ENCODE measurements at places on chromosomes 1 and 21.

DNA sequence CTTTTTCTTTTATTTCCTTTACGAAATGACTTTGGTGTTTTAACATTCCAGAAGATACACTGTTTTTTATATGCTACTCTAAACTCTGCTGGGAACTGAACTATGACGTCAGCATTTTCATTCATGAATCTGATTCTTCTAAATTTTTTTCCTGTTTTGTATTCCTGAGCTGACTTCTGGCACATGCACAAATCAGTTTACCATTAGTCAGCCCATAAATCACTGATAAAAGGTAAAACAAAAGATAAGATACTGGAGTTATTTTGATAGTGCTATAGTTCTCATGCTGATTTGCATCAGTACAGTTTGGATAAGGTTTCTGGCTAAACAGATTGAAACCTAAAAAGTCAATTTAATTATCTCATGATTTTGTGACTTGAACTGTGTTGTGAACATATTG lies 10.4 kb downstream of the CAMTA1 start:
- DNase-seq, result no peak

GRCh38 chr1:115676498-115677181 lies 34.9 kb downstream of the VANGL1 start:
- peak; percentile 87 for DNase-seq

DNA sequence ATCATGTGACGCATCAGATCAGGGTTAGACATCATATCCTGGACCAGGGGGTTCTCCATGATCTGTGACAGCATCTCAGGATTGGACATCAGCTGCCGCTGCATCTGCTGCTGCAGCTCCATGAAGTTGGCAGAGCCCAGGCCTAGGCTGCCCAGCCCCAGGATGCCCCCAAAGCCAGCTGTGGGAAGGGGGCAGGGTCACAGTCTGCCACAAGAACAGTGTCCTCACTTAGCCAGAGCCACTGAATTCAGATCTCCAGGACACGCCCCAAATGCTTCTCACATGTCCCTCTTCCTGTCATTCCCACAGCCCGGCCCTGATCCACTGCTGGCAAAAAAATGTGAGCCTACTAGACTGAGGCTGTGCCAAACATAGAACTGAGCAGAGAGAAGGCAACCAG lies 3.2 kb downstream of the UBQLN4 start:
- DNase-seq, result no peak

DNA sequence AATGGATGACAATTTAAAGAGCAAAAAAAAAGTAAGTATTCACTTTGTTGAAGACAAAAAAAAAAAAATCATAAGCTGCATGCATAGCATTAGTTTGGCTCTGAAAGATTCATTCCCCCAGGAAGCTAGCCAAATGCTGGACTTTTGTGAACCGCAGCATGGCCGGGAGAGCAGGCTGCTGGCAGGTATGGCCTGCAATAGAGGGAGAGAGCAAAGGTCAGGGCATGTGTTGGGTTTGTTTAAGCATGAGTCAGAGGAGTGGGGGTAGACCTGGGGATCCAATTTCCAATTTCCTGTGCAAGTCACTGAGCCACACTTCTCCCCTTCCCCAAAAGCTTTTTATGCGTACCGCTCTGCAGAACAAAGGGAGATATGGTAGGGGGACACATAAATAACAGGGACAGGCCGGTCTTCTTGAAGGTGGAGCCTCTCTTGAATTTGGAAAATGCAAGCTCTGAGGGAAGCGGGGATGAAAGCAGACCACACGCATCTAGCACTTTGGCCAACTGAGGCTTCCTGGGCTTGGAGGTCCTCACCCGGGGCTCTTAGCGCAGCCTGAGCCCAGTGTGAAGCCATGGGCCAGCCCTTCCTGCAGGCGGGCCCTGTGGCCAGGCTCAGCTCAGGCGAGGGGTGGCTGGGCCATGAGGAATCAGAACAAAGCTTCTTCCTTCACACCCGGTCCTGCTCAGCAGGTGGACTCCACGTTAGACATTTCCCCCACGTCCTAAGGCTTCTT lies 171.1 kb downstream of the TOMM20 start:
- no peak for DNase-seq

DNA sequence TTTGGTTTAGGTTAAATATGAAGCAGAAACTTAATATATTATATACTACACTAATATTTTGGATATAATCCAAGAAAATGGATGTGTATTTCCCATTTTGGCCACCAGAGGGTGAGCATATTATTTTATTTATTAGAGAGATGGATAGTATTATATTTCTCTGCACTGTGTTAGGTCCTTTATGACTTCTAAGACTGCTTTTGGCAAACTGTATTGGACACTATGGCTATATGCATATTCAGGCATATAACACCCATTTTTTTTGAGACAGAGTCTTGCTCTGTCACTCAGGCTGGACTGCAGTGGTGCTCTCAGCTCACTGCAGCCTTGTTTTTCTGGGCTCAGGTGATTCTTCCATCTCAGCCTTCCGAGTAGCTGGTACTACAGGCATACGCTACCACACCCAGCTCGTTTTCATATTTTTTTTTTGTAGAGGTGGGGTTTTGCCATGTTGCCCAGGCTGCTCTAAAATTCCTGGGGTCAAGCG lies 17.8 kb upstream of the PGM1 start:
- no peak for DNase-seq

DNA sequence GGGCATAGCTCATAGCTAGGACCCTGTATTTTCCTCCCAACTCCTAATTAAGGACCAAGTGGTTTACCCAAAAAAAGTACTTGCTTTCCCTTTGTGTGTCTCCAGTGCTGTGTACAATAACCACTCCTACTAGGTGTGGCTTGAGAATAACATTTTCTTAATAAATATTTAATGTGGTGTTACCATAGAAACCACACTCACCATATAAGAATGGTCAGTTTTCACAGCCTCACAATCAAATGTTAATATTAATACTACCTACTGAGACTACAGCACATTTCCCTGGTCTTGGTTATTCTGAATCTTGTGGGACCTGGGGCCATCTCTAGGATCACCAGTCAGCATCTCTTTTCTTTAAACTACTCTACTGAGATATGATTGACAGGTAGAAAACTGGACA lies 83.5 kb upstream of the BCAR3 start:
- no peak for DNase-seq

DNA sequence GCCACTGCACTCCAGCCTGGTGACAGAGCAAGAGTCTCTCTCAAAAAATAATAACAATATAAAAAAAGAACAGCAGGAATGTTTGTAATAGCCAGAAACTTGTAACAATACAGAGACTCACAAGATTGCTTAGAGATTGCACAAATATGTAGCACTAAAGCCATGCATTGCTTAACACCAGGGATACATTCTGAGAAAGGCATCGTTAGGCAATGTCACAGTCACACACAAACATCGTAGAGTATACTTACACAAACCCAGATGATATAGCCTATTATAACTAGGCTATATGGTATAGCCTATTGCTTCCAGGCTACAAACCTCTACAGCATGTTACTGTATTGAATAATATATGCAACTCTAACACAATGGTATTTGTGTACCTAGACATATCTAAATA lies 45.3 kb downstream of the GPATCH2 start:
- DNase-seq, result no peak

DNA sequence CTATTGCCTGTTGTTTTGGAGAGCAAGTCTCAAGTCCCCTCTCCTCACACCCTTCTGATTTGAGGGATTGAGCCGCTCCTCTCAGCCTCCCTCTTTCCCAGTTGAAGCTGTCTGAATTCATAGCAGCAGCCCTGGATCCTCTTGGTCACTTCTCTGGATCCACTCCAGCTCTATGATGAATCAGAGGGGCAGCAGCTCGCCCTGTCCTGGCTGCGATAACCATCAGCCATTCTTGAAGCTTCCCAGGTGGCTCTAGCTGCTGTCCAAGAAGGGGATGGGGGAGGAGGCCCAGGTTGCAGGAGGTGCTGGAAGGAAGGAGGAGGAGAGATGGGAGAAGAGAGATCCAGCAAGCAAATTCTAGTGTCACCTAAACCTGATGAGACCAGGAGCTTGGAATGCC lies 31.3 kb downstream of the WNT4 start:
- DNase-seq, result no peak

GRCh38 chr1:65527707-65528503 lies 107.4 kb downstream of the LEPR start:
- no peak for DNase-seq

DNA sequence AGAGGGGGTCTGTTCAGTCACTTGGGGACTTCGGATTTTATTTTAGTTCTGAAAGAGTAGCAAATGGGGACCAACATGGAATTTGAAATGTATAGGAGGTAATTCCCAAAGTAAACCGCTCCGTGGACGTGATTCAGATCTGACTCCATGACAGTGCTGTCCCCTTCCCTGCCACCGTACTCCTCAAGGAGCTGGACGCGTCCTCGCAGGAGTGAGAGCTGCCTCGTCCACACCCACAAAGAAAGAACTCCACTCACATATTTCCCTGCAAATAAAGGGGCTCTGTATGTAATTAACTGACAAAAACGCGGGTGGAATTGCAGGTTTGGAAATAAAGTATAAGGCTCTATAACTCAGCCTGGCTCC lies 183.6 kb downstream of the ETS2 start:
- DNase-seq, result no peak

GRCh38 chr1:186783193-186783592 lies 45.6 kb upstream of the PLA2G4A start:
- no peak for DNase-seq

DNA sequence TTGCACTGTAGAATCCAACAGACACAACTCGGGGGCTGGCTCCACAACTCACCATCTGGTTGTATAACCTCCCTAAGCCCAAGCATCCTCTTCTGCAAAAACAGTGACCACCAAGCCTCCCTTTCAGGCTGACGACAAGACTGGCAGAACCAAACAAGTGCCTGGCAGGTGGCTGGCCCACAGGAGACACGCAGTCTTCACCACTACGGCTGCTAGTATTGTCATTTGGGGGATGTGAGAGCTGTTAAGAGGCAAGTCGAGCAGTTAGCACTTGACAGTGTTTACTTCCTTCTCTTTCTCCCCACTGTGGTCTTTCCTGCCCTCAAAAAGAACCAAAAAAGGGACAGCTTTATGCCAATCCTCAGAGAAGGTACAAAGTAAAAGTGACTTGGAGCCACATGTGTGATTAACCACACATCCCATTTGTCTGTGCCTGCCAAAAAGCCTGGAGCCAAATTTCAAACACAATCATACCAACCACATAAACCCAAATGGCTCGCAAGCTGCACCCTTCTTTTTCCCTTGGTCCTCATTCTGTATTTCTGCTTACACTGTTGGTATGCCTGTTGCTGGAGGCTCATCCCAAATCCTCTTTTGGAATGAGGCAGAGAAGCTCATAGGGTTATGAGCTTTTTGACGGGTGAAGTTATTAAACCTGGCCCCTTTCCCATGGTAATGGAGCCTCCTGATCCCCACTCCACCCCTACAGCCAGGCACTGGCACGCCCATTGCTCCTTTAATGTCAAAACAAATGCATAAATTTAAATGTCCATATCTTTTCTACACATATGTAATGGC lies 94.1 kb downstream of the TGFBR3 start:
- DNase-seq, result no peak

GRCh38 chr1:110916669-110917306 lies 43.8 kb downstream of the CD53 start:
- no peak for DNase-seq

DNA sequence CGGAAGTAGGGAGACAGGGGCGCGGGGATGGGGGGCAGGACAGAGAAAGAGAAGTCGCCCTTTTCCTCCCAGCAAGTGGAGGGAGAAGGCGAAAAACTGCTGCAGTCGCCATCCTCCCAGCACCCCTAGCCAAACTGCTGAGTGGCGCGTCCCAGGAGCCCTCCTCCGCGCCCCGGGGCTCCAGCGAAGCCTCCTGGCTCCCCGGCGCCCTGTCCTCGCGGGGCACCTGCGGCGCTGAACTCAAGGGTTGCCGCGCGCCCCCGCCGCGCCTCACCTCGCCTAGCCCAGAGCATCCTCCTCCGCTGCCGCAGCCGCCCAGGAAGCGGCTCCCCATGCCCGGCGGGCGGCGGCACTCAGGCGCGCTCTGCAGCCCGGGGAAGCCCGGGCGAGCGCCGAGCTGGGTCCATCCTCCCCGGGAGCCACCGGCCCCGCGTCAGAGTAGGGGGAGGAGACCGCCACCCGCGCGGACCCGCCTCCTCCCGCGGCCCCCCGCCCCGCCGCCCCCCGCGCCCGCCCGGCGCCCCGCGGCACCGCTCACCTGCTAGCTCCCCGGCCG lies at the start of gene DAB1:
Gene DAB1, minus strand, starts transcription at position 405 of the 556 bp plus-strand sequence. CDS start 133,030 bp downstream, outside the sequence.
- DNase-seq, result no peak

DNA sequence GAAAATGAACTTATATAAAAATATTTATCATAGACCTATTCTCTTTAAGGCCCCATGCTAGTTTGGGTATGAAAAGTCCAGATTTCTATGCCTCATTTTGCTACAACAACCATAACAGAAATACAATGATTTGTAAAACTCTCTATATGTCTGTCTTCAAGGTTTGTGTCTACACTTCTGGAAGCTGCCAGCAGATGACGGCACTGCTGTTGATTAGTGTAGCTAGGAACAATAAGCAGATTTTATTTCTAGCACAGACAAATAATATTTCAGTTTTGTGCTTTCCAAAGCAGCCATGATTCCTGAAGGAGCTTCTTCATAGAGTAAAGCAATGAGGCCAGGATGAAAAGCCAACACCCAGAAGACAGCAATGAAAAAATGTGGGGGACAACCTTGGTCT lies 779.6 kb upstream of the ADGRL2 start:
- DNase-seq, result no peak

- no peak for DNase-seq
Observed at GRCh38 chr1:216224233-216224632, 199.0 kb downstream of the USH2A start.

GRCh38 chr1:201310251-201310985 lies 27.1 kb downstream of the PKP1 start:
- no peak for DNase-seq

- DNase-seq, result no peak
Observed at GRCh38 chr1:38831731-38832369, 27.7 kb downstream of the RRAGC start.

- DNase-seq, result no peak
Observed at GRCh38 chr1:63042278-63042677, 258.3 kb downstream of the ATG4C start.

DNA sequence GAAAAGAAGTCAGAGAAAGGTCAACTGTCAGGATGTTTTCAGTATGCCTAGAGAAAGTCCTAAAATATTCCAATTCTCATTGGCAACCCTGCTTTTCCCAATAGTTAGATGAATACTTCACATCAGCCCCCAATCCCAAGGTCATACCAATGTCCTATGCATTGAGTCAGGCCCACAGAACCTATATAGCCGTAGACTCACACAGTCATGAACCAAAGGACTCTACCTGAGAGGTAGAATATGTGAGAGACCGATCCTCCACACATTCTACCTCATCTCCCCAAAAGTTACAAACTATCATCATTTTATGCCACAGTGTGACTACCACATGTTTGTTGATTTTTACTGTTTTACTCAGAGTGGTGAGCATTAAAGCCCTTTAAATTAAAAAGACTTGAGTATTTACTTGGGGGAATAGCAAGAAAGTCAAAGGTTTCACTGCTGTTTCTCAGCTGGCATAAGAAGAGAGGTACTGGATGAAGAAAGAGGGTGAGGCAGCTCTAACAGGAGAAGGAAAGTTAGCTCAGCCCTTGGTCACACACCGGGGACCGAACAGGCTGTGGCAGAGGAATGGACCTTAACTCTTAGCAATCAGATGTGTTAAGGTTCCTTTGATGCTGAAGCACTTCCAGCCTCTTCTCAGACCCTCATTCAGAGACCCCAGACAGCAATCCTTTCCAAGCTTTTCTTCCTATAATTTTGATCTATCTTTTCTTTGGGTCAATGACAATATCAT lies 937 bp downstream of the CD48 start:
- no peak for DNase-seq

GRCh38 chr1:8520483-8520966 lies 202.6 kb downstream of the SLC45A1 start:
- no peak for DNase-seq

- DNase-seq, result no peak
Observed at GRCh38 chr1:150813028-150813707, 5.1 kb upstream of the CTSK start.

All from DMS79 (cell line).